ENCODE measurements at places on chromosomes 5 and 9.

GRCh38 chr5:124301850-124302249, 444.6 kb downstream of the ZNF608 start:
- H3K36me3 ChIP-seq: no peaks in the 10 kb centered on the region
- H3K27ac ChIP-seq: no peak overlapping the region
- H3K4me1 ChIP-seq: no peaks in the 10 kb centered on the region
- no peak overlapping the region for H3K4me3 ChIP-seq

DNA sequence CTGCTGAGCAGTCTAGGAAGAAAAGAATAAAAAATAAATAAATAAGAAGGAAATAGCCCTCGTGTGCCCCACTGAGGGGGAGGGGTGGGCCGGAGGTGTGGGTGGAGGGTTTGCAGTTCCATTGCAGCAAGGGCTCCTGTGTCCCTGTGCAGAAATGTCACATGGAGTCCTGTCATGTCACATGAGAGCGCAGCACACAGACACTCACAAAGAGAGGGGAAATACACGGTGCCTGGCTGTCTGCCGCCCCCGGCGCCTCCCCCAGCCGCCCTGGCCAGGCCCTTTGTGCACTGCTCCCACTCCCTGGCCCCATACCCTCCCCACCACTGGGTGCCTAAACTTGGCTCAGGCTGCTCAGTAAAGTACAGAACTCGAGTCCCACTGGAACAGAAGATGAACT, 55.6 kb upstream of the SPTLC1 start:
- no peak overlapping the region for H3K27ac ChIP-seq
- peaks cover 13% of the 10 kb centered on the region for H3K27me3 ChIP-seq
- H3K36me3 ChIP-seq: peaks cover 12% of the 10 kb centered on the region
- H3K4me3 ChIP-seq: no peak overlapping the region

DNA sequence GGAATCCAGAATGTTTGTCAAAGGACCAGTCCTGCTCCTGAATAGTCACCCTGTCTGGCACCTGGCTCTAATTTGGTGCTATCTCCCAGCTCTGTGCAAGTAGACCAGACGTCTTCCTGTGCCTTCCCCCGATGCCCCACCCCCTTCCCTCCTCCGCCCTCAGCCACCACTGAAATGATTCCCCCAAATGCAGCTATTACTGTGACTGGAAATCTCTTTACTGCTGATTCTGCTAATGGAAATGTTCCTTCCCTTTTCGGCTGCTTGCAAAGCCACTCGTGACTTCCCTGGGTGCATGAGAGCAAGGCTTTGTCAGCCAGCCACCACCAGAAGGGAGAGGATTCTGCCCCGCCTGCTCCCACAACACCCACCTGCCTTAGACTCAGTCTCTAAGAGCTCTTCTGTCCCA, 11.4 kb downstream of the ASTN2 start:
- DNase-seq: no peak
- no peak overlapping the region for H3K27ac ChIP-seq
- no peaks in the 10 kb centered on the region for H3K36me3 ChIP-seq
- H3K27me3 ChIP-seq: no peaks in the 10 kb centered on the region

- no peaks in the 10 kb centered on the region for H3K36me3 ChIP-seq
- H3K27ac ChIP-seq: no peak overlapping the region
- DNase-seq: no peak
- no peaks in the 10 kb centered on the region for H3K4me1 ChIP-seq
- H3K4me3 ChIP-seq: no peak overlapping the region
Observed at GRCh38 chr5:3393920-3394597, 201.6 kb upstream of the IRX1 start.

DNA sequence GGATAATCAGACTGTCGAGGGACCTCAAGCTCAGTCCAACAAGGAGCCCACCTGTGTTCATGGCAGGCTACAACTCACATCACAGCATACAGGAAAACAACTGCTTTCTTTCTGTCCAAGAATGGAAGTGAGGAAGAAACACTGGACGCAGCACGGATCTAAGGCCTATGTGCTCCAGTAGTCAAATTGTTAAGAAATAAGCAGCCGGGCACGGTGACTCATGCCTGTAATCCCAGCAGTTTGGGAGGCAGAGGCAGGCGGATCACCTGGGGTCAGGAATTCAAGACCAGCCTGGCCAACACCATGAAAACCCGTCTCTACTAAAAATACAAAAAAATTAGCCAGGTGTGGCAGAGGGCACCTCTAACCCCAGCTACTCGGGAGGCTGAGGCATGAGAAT, 427.8 kb downstream of the BNC2 start:
- peak; percentile 14 for DNase-seq
- H3K4me3 ChIP-seq: no peak overlapping the region
- peak overlapping the region; percentile 61 for H3K27ac ChIP-seq

GRCh38 chr5:110087829-110088228, 398.1 kb downstream of the MAN2A1 start:
- H3K4me3 ChIP-seq: no peak overlapping the region
- no peak overlapping the region for H3K27ac ChIP-seq
- no peaks in the 10 kb centered on the region for H3K36me3 ChIP-seq
- no peak for DNase-seq
- no peaks in the 10 kb centered on the region for H3K27me3 ChIP-seq
- no peaks in the 10 kb centered on the region for H3K4me1 ChIP-seq

DNA sequence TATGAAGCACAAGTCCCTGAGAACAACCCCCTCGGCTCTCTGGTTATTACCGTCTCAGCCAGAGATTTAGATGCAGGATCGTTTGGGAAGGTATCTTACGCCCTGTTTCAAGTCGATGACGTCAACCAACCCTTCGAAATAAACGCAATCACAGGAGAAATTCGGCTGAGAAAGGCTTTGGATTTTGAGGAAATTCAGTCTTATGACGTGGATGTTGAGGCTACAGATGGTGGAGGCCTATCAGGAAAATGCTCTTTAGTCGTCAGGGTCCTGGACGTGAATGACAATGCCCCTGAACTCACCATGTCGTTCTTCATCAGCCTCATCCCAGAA, 1.1 kb downstream of the PCDHB6 start:
- DNase-seq: no peak
- H3K27ac ChIP-seq: no peak overlapping the region
- peak overlapping the region; percentile 87 for H3K4me3 ChIP-seq
- H3K36me3 ChIP-seq: no peaks in the 10 kb centered on the region
- peaks cover 6% of the 10 kb centered on the region for H3K27me3 ChIP-seq

DNA sequence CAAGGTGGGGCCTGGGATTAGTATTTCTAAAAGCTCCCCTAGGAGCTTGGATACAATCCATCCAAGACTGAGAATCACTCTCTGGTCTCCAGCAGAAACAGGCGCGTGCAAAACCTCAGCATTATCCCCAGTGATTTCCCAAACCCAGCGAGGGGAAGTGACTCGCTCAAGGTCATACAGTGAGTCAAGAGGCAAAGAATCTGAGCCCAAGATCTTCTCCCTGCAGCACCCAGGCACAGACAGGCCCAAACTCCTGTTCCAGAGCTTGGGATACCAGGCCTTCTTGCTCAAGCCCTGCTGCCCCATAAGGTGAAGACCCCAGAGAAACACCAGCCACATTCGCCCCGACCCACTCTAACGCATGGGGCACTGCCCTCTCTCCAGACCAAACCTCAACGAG, 33.2 kb downstream of the SHB start:
- H3K4me3 ChIP-seq: peak overlapping the region; percentile 71
- peak overlapping the region; percentile 98 for H3K27ac ChIP-seq
- peaks cover 98% of the 10 kb centered on the region for H3K4me1 ChIP-seq
- DNase-seq: peak; percentile 74
- H3K27me3 ChIP-seq: peaks cover 1% of the 10 kb centered on the region

DNA sequence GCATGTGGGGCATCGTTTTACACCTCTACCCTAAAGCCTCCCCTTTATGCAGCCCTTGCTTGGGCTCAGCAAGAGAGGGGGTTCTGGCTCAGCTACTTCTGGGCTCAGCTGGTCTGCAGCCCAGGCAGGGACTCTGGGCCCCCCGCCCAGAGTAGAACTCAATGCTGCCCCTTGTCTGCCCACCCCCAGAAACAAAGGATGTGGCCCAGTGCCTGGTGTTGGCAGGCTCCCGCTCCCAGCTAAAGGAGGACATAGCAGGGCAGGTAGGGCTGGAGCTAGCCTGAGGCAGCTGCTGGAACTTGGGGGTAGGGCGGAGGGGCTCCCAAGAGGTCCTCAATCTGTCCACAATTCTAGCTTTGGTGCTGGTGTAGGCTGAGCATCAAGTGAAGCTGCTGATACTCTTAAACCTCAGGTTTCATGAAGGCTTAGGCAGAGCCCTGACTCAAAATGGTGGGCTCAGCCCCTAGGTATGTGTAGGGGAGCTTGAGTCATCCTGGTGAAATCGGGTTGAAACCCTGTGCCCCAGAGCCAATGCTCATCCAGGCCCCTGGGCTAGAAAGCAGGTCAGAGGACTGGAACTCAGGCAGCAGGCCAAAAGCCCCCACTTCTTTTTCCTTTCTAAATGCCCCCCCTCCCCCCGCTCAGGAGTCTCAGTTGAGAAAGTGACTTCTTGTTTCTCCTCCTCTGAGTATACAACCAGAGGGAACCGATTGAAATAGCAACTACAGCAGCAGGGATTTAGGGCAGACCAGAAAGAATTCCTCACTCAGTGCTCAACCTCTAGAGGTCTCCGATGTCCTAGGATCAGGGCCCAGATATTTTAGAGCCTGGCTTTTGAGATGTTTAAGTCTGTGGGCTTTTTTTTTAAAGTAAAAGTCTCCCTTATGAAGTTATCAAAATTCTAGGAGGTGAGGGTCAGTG, 11.4 kb downstream of the PSD2 start:
- H3K4me1 ChIP-seq: no peaks in the 10 kb centered on the region
- no peaks in the 10 kb centered on the region for H3K36me3 ChIP-seq
- no peak overlapping the region for H3K27ac ChIP-seq
- peaks cover 32% of the 10 kb centered on the region for H3K27me3 ChIP-seq
- no peak overlapping the region for H3K4me3 ChIP-seq
- no peak for DNase-seq

Data from HFFc6 (cell line).